Naive thymus-derived CD4-positive, alpha-beta T cell (primary cell): ENCODE measurements at places on chromosomes 12 and 14. TPM values are rescaled to one million over a fixed set of nuclear protein-coding genes. Genes with fewer than 3 reads are reported as not detected.

The CCDC175 gene
- polyA plus RNA-seq = not detected

The HDAC7 gene
- polyA plus RNA-seq = 36.7 TPM

- H3K27me3 ChIP-seq = no peaks in the 10 kb centered on the region
- no peaks in the 10 kb centered on the region for H3K4me1 ChIP-seq
- DNase-seq = no peak
Observed at GRCh38 chr12:103881261-103881660, 40.2 kb upstream of the NT5DC3 start.

DNA sequence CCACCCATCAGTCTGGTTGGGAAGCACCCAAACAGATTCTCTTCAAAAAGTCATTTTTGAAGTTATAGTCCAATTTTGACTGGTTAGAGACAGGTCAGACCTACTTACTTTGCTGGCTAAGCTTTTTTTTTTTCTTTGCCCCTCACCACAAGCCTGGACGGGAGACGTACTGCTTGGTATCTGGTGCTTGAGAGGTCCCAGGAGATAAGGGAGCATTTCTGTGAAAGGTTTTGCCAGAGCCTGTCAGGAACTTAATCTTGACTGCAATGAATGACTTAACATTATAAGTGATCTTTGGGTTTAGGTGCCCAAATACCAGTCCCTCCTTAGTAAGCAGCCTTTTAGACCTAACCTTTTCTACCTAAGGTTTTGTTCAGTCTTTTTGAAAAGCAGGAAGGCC is 6.3 kb downstream of the MTHFD1 start:
- H3K4me3 ChIP-seq = no peak overlapping the region
- H3K27me3 ChIP-seq = no peaks in the 10 kb centered on the region
- no peak for DNase-seq

- no peaks in the 10 kb centered on the region for H3K4me1 ChIP-seq
- H3K4me3 ChIP-seq = no peak overlapping the region
- H3K27me3 ChIP-seq = no peaks in the 10 kb centered on the region
- DNase-seq = no peak
- no peak overlapping the region for H3K27ac ChIP-seq
Observed at GRCh38 chr12:3611860-3612703, 121.1 kb downstream of the PRMT8 start.

DNA sequence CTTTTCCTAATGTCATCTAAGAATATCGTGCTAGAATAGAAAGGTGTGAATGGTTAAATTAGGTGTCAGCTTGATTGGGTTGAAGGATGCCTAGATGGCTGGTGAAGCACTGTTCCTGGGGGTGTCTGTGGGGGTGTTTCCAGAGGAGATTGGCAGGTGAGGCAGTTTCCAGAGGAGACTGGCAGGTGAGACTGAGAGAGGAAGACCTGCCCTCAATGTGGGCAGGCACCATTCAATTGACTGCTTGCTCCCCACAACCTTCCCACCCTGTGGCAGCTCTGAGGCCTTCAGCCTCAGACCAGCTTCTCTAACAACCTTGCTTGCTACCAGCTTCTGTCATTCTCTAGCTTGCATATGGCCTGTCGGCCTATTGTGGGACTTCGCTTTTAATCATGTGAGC is 9.2 kb downstream of the RNASE9 start:
- no peak for DNase-seq
- H3K27ac ChIP-seq = no peak overlapping the region
- H3K4me3 ChIP-seq = no peak overlapping the region
- H3K27me3 ChIP-seq = no peaks in the 10 kb centered on the region
- no peaks in the 10 kb centered on the region for H3K4me1 ChIP-seq

GRCh38 chr14:73241481-73242165 is 4.3 kb downstream of the PAPLN start:
- no peaks in the 10 kb centered on the region for H3K36me3 ChIP-seq
- H3K4me1 ChIP-seq = no peaks in the 10 kb centered on the region
- no peak for DNase-seq
- H3K27me3 ChIP-seq = no peaks in the 10 kb centered on the region
- no peak overlapping the region for H3K4me3 ChIP-seq
- H3K27ac ChIP-seq = no peak overlapping the region
